ENCODE measurements at places on chromosomes 1 and 21.
A peak's percentile ranks its signal among the peaks of the same experiment; 100 is the strongest.

GRCh38 chr1:93680420-93681100 is 1.1 kb downstream of the BCAR3 start:
- no peak for DNase-seq

DNA sequence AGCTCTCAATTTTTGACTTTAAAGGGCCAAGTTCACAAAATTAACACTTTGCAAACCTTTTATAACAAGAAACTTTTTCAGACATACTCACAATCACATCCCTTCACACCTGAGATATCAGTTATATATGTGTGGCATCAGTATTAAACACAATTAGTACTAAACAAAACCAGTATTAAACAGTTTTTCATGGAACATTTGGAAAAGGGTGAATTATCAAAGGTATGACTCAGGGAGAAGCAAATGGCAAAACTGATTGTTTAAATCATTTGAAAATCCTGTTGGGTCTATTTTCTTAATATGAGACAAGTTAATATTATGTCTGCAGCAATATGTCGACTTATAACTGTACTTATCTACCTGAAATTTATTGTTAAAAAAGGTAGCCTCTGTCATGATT is 587.3 kb downstream of the NEGR1 start:
- no peak for DNase-seq

- DNase-seq, result no peak
Observed at GRCh38 chr21:26489781-26490180, 83.3 kb downstream of the CYYR1 start.

DNA sequence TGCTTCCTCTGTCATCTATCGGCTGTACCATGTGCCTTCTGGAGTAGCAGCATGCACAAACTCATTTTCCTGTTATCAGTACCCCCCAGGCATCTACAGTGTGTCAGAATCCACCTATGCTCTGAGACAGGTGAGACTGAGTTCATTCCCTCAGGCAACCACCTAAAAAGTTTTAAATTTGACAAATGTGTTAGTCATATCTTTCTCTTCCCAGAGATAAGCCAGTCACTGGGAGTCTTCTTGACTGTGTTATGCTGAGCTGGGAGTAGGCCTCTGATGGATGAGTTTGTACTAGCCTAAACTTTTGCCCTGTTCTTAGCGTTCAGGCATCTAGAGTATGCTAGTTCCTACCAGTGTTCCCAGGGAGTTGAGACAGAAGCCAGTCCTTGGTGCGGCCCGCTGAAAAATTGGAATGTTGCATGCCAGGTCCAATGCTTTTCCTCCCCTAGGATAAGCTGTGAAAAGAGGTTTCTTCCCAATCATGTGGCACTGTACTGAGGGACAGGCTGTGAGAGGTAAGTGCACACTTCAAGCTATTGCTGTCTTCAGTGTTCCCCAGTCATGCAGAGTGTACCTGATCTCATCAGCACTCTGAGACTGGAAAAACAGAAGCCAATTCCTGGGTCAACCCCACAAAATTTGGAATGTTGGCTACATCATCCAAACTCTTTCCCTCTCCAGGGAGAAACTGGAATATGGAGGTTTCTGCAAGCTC is 1202.3 kb downstream of the NCAM2 start:
- DNase-seq, result no peak

- no peak for DNase-seq
Observed at GRCh38 chr1:13817906-13818305, 117.9 kb downstream of the PRDM2 start.

DNA sequence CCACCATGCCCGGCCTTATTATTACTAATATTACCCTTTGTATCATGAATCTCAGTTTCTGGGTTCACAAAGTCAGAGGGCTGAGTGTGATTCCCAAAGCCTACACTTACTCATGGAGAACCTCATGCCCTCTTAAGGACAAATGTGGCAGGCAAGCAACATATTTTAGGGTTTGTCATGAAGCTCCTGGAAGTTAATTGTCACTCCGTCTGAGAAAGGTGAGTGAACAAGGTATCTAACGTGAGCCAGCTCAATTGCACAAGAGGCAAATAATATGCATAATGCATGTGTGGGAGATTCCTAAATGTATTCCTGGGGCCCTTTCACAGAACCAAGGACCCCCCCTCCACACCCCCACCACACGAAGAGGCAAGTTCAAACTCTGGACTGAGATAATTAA is 10.1 kb upstream of the TIAM1 start:
- DNase-seq, result no peak

DNA sequence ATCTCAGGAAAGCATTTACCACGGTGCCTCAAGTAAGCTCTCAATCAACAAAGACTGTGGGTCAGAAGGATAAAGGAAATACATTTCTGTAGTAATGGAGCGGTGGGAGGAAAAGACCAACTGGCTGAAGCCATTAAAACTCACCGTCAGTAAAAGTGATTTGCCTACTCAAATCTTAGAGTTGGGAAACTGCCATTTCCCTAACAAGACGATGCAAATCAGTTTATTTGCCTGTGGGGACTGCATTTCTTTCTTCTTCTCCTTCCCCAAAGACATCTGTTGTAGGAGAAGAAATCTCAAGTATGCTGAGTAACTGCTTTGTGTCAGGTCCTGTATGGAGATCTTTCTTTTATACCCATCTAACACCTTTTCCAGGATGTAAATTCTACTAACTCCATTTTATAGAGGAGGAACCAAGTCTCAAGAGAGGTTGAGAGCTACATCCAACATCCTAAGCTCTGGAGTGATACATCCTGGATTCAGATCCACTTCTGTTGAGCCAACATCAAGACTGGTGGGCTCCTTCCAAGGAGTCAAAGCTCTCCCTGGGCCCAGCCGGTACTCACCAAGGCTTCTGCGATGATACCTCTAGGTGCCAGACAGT is 219.3 kb upstream of the FGGY start:
- no peak for DNase-seq

DNA sequence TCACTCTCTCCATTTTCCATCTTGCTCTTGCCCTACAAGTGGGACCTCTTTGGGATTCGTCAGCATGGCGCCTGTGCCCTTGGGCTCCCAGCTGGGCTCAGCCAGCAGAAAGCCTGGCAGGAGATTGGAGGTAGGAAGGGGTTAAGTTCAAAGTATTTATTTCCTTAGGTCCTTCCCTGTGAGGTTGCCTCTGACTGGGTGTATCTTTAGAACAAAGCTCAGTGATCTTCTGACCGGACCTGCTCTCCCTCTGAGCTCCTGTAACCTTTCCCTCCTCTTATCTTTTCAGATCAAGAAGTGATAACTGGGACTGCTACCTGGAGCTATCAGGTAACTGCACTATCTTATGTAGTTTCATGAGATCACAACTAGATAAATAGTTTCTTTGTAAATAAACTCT is 75.8 kb upstream of the ABCD3 start:
- DNase-seq, result no peak

- DNase-seq, result no peak
Observed at GRCh38 chr1:29974316-29974724, 738.0 kb downstream of the PTPRU start.

DNA sequence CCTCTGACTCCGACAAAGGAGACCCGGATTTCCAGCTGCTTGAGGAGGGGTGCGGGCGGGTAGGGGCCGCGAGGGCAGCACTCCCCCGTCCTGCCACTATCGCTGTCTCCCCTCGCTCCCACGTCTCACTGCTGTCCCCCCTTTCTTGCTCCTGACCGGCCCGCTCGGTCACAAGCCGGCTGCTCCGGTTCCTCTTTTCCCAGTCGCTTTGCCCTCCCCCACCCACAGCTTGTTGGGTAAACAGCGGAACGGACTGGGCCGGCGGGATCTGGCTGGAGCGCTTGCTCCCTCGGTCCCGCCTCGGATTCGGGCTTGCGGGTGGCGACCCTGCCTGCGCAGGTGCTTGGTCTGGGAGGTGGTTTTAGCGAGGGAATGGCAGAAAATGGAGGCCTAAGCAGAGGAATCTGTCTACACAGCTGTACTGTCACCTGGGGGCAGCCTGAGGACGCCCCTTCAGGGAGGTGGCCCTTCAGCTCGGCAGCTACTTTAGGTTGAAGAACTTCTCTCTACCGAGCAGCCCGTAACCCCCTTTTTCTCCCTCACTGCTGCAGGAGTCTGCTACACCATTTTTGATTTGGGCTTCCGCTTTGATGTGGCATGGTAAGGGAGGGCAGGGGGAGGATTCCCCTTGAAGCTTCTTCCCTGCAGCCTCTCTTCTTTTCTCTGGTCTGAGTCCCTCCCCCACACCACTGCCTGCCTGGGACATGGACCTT is 645 bp downstream of the ATP6V0B start:
- no peak for DNase-seq

GRCh38 chr1:199727682-199728081 is 299.8 kb upstream of the NR5A2 start:
- DNase-seq, result no peak

GRCh38 chr1:211469938-211470529 is 21.9 kb downstream of the RD3 start:
- DNase-seq, result peak; percentile 34

- DNase-seq, result no peak
Observed at GRCh38 chr1:55057270-55057955, 18.1 kb downstream of the PCSK9 start.

GRCh38 chr1:6014130-6014999 is 22.1 kb upstream of the NPHP4 start:
- DNase-seq, result no peak

GRCh38 chr1:192914696-192915095 is 105.9 kb downstream of the RGS2 start:
- DNase-seq, result no peak

GRCh38 chr1:59150577-59151386 is 146.1 kb upstream of the FGGY start:
- DNase-seq, result no peak

- DNase-seq, result no peak
Observed at GRCh38 chr1:28443550-28443949, 62.3 kb upstream of the RCC1 start.

All from stimulated activated CD8-positive, alpha-beta memory T cell treated with anti-CD3 and anti-CD28 coated beads, Interleukin-4, amount 100 ng/mL, for 24 hours (primary cell).